ENCODE measurements at places on chromosomes 5 and 9.

DNA sequence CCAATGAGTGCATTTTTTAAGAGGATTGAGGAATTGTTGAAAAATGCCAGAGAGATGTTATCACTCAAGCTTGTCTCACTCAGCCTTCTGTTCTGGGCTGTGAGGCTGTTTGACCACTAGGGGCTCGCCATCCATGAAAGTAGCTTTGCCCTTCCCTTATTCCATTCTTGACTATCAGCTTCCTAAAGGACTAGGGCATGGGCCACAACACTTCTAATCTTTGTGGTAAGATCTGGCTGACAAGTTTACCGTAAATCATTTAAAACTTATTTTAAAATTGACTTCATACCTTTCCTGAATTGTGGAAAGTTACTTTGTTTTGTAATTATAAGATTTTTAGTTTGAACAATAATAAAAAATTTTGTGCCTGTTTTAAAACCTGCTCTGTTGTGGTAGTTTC, 49.5 kb downstream of the TJP2 start:
- DNase-seq, result peak; percentile 69

DNA sequence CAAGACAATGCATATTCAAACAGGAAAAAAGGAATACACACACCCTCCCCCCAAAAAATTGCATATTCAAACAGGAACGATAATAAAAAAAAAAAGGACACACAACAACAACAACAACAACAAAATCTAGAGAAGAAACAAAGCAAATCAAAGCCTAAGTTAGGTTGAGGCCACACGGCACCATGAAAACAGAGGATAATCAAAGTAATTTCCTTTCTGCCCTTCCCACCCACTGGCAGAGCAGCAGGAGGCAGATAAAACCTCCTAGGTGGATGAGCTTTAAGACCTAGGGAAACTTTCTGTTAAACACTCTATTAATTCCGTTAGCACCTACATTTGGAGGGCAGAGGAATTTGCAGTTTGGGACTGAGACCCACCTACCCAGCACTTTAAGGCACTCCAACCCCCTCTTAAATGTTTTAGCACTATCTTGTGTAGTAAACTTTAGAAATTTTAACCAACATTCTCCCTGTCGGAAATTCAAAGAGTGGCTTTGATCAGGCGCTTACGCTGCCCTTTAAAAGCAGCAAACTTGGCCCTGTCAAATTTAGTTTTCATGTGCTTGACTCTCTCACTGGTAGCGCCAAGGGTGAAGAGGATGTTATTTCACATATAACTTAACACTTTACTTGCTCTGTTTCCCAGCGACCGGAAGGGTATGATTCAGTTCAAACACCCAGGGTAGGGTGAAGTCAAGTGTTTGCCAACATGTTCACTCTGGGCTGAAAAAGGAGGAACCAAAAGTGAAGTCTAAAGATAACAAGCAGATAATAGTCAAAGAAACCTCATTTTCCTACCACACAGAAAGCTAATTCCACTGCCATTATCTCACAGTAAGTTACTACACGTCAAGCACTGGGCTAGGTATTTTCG, 9.2 kb downstream of the ENC1 start:
- no peak for DNase-seq

DNA sequence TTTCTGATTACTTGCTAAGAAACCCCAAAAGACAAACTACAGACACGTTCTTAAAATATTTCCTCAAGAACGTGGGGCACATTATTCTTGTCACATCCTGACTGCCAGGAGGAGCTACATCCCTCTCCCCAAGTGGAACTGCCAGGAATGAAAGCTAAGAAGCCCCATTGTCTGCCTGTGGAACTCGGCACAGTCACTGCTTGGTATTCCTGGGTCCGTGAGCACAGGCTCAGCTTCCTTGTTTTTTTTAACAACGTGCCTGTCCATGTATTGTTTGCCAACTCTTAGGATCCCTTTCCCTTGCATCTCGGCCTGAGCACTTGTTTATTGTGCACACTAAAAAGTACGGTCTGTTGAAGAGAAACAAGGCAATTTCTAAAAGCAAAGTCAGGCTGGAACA, 47.0 kb upstream of the SELENOP start:
- DNase-seq, result no peak

- no peak for DNase-seq
Observed at GRCh38 chr5:19044311-19044710, 943.7 kb downstream of the CDH18 start.

DNA sequence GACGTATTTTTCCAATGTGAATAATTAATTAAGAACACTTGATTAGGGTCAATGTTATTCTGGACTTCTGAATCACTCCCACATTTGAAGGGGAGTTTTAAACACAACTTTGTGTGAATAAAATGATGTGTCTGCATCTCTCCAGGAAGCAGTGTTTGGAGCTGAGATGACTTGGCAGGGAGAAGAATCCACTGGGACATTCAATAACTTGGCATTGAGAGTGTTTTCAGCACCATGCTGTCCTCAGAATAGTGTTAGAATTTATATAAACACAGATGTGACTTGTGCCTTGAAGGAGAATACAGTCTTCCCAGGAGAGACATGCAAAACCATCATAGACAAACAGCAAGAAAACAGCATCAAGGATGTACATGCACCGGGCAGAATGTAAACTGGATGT, 32.7 kb upstream of the KCNMB1 start:
- DNase-seq, result no peak

- no peak for DNase-seq
Observed at GRCh38 chr9:110029956-110030480, 177.9 kb downstream of the C9orf152 start.

DNA sequence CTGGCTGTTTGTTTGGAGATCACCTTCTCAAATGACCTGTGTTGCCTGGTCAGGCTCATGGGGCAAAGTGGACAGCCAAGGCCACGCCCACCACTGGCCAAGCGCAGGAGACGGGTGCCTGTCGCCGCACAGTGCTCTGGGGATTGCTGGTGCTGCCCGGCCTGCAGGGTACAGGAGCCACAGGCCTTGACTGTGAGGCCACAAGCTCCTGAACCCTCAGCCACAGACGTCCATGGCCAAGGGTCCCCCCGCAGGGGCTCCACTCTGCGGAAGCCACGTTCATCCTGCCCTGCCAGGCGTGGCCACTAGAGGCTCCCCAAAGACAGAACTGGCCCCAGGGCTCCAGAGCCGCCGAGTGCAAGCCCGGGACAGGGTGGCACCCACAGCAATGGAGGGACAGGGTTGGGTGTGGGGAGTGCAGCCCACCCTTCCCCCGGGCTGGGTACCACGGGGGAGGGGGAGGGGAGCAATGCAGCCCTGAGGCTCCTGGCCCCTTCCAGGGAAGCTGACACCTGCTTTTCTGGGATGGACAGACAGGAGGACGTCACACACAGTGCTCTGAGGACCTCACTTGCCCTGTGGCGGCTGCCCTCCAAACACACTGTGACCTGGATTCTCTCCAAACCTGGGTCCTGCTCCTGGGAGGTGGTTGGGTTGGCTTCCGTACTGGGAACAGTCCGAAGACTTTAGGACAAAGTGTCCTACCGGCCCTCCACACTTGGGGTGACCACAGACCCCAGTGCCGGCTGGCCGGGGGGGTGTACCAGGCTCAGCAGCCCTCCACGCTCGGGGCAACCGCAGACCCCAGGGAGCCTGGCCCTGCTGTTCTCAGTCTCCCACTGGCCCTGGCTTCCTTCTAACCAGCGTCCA, 21.5 kb downstream of the TPPP start:
- DNase-seq, result peak; percentile 84

DNA sequence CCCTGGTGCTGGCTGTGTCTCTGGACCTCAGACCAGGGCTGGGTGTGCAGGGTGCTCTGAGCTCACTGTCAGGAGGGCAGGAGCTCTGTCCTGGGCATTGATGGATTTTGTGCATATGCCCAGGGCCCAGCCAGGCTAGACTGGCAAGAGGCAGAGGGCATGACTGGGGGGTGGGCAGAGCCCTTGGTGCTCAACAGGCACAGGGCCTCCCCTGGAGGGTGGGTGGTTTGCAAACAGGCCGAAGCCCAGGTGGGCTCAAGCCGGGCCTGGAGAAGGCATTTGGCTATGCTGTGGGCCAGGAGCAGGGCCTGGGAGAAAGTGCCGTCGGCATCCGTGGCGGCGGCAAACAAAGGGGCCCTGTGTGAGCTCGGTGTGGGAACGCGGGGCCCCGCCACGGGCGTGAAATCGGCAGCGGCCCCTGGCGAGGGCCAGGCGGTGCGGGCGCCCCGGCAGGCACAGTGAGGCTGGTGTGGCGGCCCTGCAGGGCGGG, 1.9 kb upstream of the NRARP start:
- DNase-seq, result no peak

GRCh38 chr5:56080375-56081052, 85.8 kb upstream of the IL6ST start:
- DNase-seq, result no peak

DNA sequence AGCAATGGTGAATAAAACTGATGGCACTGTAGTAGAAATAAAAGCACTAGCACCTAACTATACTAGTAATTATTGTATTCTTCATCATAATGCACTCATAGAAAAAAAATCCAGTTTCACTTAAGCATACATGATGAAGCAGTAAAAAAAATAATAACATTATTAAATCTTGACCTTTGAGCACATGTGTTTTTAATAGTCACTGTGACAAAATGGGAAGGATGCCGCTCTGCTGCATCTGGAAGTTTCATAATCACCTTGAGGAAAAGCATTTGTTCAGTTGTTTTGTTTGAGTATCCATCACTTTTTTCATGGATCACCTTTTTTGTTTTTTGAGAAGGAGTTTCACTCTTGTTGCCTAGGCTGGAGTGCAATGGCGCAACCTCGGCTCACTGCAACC, 13.2 kb downstream of the OR2K2 start:
- no peak for DNase-seq

GRCh38 chr5:34547300-34548085, 108.6 kb upstream of the RAI14 start:
- DNase-seq, result no peak

DNA sequence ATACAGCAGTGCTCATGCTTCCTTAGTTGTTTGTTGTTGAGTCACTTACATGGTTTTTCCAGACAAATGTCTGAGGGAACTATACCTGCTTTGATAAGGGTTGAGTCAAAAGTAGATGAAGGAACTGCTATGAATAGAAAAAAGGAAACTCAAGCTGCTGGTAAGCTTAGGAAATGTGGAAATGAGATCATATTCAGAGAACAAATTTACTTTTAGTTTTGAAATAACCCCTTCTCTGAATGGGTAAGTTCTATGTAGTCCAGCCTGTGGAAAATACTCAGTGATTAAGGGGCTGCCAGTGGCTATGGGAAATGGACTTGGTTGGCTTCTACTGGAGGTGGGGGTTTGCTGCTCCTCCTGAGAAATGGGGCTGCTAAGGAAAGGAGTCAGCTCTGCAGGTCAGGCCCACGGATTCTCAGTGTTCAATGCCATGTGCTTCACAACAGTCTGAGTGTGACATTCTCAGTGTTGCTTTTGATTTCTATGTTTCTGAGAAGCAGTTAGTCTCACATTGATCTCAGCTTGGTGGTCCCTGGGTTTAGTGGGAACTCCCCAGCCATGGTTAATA, 47.7 kb upstream of the GLRX start:
- no peak for DNase-seq

- no peak for DNase-seq
Observed at GRCh38 chr9:124254261-124254682, 3.5 kb upstream of the NEK6 start.

- no peak for DNase-seq
Observed at GRCh38 chr9:120841930-120842684, 615 bp downstream of the PSMD5 start.

DNA sequence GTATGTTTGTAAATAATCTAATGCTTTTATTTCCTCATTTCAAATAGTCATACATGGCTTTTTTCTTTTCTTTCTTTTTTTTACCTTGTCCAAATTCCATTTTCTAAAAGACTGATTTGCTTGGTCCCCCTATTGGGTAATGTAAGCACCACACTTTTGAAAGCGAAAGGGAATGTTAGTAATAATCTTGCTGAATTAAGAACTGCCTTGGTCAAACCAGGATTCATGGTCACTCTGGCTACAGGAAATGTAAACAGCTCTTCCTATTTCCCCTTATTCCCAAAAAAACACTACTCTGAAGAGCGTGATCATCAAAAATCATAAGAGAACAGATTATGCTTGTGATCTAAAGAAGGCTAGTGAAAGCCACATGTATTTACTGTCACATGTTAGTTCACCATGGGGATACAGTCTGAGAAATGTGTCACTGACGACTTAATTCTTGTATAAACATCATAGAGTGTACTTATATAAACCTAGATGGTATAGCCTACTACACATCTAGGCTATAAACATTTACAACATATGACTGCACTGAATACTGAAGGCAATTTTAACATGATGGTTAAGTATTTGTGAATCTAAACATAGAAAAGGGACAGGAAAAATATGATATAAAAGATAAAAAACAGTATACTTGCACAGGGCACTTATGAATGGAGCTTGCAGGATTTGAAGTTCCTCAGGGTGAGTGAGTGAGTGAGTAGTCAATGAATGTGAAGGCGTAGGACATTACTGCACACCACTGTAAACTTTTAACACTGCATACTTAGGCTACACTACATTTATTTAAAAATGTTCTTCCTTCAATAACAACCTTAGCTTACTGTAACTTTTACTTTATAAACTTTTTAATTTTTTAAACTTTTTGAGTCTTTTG, 75.3 kb downstream of the HMGCR start:
- no peak for DNase-seq

GRCh38 chr9:31321256-31321655, 1063.2 kb upstream of the ACO1 start:
- DNase-seq, result no peak

- DNase-seq, result no peak
Observed at GRCh38 chr9:117919538-117919937, 215.3 kb downstream of the TLR4 start.

DNA sequence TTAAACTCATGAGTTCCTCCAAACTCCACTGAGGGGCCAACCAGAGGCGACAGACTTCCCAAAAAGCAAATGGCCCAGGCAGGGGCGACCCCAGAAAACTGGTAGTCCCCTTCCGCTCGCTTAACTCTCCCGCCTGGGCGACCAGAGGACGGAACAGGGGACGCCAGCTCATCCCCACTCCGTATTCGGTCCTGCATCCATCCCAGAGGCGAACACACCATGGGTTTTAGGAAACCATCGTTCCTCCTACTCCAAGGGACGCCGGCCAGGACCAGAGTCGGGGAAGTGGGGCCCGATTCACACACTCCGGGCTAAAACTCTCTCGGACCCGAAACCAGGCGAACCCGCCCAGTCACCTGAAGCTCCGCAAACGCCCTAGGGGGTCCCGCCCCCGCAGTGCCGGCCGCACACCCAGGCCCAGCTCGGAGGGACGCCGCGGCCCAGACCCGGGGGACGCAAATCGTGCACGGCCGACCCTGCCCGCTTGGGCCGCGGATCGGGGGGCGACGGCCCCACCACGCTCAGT, 478 bp downstream of the TEX10 start:
- peak; percentile 47 for DNase-seq

DNA sequence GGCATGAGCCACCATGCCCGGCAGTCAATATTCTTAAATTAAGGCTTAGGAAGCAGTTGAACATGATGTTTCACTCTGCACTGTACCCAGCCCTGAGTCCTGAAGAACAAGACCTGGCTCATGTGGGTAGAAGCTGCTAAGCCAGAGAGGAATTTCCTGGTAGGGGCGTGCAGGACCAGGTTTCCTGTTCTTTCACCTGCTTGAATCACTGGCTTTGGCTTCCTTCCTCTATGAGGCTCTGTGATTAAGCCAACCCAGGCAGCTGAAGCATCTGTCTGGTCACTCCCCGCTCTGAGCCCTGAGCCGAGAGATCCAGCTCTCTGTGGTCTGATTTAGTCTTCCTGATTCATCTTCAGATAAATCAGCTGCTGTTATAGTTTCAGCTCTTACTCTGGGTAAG, 29.1 kb downstream of the CFAP77 start:
- no peak for DNase-seq
